ENCODE measurements at places on chromosomes 4 and X.

- no peak for DNase-seq
Observed at GRCh38 chrX:126967225-126967624, 147.7 kb downstream of the PRR32 start.

DNA sequence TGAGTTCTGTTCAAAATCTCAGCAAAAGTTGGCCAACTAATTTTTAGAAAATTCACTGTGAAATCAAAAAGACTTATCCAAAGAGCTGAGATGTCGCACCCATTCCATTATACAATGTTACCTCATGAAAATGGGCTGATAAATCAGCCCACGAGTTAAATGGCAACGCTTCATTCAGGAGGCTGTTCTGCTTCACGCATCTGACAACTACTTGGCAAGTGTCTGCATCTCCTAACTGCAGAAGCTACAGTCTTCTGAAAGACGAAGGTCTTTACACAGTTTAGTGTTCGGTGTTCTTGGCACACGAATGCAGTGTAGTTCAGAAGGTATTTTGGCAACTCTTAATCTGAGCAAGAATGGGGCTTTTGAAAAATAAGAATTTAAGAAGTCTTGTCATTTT is 166.6 kb upstream of the DKK2 start:
- DNase-seq: no peak

DNA sequence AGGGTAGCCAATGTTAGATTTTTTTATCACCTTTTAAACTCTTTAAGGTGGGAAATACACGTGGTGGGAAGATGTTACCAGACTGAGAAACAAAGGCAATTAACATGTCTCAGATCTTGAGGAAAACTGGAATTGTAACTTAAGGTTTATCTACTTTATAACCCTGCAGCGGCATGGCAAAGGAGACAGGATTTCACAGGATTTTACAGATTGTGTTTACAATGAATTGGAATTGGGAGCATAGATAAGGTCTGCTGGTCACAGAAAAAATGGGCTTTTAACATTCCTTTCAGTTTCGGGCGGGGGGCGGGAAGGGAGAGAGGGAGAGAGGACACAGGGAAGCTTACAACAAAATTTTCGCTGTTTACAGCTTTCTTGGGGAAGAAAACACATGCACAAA is 467.5 kb upstream of the CT83 start:
- DNase-seq: no peak

DNA sequence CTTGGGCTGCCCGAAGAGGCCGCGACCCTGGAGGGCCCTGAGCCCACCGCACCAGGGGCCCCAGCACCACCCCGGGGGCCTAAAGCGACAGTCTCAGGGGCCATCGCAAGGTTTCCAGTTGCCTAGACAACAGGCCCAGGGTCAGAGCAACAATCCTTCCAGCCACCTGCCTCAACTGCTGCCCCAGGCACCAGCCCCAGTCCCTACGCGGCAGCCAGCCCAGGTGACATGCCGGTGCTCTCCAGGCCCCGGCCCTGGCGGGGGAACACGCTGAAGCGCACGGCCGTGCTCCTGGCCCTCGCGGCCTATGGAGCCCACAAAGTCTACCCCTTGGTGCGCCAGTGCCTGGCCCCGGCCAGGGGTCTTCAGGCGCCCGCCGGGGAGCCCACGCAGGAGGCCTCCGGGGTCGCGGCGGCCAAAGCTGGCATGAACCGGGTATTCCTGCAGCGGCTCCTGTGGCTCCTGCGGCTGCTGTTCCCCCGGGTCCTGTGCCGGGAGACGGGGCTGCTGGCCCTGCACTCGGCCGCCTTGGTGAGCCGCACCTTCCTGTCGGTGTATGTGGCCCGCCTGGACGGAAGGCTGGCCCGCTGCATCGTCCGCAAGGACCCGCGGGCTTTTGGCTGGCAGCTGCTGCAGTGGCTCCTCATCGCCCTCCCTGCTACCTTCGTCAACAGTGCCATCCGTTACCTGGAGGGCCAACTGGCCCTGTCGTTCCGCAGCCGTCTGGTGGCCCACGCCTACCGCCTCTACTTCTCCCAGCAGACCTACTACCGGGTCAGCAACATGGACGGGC is 579 bp downstream of the ABCD1 start:
- DNase-seq: no peak

DNA sequence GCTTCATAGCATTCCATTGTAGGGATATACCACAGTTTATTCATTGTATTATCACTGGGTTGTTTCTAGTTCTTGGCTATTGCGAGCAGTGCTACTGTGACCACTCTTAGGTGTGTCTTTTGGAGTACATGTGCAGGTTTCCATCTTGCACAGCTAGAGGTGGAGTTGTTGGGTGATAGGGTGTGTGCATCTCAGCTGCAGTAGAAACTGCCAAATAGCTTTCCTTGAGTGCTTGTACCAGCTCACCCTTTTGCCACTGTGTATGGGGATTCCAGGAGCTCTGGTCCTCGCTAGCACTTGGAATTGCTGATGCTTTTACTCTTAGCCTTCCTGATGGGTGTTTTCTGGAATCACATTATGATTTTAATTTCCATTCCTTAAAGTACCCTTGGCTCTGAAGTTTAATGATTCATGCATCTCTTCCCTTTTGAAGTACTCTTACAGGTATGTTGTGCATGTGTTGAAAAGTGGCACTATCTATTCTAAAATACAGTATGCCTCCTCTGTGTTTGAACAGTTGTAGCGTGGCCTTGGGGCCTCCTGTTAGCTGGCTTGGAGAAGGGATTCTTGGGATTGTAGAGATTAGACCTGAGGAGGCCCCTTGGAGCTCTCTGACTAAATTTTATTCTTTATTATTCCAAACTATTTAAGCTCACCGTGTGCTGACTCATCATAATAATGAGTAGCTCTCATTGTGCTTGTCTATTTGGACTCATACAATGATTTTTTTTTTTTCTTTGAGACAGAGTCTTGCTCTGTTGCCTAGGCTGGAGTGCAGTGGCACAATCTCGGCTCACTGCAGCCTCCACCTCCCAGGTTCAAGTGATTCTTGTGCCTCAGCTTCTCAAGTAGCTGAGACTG is 38.4 kb downstream of the HTT start:
- no peak for DNase-seq
